ENCODE measurements at places on chromosomes 11 and 22.

DNA sequence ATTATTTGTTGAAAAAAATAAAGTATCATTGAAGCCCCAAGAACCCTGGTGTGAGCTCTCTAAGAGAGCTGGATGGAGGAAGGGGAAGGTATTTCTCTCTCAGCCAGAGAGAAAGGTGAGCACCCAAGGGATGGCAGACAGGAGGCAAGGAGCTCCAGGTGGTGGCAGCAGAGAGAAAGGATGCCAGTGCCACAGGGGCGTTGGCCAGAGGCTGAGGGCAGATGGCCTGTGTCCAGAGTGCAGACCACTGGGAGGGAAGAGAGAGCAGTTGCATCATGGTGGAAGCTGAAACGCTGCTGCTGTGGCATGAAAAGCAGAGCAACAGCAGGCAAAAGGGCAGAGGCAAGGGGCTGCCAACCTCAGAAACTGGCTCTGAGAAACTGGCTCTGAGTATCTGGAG is 8.5 kb downstream of the SPON1 start:
- no peak for DNase-seq

- no peak for DNase-seq
Measured at GRCh38 chr22:47397673-47398072, 635.2 kb downstream of the TBC1D22A start.

GRCh38 chr11:45897556-45897955 is 9.5 kb downstream of the FREY1 start:
- DNase-seq, result no peak

DNA sequence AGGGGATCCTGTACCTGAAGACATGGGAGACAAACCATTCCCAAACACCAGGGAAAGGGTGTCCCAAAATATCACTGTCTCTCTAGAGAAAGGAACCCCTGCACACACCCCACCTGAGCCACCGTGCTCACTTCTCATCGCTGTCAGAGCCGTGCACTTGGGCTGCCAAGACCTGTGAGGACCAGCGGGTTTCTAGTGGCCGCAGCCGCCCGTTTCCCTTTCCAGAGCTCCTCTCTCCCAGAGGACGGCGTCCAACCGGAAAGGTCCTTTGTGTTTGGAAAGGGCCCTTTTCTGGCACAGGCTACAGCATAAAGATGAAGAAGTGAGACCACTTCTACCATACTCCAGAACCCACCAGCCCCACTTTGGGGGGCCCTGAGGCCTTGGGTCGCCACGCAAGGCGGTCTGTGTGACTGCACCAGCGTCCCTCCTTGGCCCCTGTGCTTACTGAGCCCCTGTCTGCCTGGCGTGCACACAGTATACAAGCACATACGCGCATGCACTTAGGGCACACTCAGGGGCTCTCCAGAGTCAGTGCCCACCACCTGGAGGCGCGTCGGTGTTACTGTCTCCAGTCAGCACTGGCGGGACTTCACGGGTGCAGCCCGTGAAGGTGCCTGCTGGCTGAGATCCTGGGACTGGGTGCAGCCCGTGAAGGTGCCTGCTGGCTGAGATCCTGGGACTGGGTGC is 381.8 kb downstream of the TBC1D22A start:
- no peak for DNase-seq

- no peak for DNase-seq
Measured at GRCh38 chr22:32271389-32271788, 16.2 kb upstream of the SLC5A4 start.

- no peak for DNase-seq
Measured at GRCh38 chr22:35605851-35606481, 11.2 kb downstream of the MB start.

DNA sequence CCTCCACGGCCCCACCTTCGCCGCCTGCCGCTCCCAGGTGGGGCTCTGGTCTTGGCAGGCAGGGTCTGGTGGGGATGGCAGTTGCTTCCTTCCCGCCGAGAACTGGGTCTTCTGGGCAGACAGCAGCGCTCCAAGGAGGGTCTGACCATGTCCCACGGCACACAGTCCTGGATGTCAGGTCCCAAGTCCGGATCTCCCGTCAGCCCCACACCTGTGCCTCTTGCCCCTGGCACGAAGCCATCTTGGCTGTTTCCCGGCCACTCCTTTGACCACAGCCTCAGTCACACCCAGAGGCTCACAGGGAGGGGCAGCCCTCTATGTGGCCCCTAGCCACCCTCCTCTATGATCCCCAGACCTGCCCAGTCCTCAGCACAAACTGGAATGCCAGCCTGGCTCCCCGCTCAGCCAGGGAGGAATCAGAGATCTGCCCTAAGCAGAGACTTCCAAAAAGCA is 14.3 kb downstream of the MUC5B start:
- no peak for DNase-seq

GRCh38 chr22:38935023-38935422 is 22.4 kb upstream of the APOBEC3A start:
- DNase-seq, result no peak

All from activated gamma-delta T cell (primary cell).